ENCODE measurements at places on chromosomes 7 and 10.
A peak's percentile ranks its signal among the peaks of the same experiment; 100 is the strongest.

GRCh38 chr10:24944512-24945255 lies 7.7 kb downstream of the PRTFDC1 start:
- DNase-seq, result no peak

GRCh38 chr7:19754521-19755116 lies 18.8 kb downstream of the TMEM196 start:
- peak; percentile 8 for DNase-seq

GRCh38 chr10:74585231-74586087 lies 240.9 kb upstream of the KAT6B start:
- peak; percentile 15 for DNase-seq

DNA sequence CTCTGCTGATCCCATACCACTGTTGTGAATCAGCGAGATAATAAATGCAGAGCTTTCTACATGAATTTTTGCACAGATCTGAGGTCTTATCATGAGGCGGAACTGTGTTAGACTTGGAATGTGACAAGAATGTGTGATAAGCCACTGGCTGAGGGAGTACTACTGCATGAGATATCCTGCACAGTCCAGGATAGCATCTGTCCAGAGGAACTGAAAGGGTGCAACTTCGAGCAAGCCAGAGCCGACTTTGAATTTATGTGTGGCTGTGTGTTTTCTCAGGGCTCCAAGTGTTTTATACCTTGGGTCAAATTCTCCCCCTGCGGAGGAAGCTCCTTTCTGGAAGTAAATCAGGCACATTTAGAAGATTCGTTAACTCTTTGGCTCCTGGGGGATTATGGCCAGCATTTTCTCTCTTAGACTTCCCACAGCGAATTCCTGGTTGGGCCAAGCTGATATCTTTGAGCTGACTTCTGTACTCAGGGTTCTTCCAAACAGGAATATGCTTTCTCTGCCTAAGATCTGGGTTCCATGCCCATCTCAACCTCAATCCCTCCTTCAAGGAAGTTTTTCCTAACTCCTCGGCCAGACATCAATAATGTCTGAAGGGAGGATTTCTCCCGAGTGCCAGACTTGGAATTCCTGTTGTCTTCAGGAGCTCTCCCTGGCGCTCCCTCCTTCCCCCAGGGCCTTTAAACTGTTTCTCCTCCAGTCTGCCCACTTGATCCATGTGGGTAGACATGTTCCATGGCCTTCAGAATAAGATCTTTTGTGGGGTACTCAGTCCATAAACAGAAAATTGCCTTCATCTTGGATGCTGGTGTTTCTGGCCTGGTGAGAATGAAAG lies 2.5 kb upstream of the MEST start:
- no peak for DNase-seq

DNA sequence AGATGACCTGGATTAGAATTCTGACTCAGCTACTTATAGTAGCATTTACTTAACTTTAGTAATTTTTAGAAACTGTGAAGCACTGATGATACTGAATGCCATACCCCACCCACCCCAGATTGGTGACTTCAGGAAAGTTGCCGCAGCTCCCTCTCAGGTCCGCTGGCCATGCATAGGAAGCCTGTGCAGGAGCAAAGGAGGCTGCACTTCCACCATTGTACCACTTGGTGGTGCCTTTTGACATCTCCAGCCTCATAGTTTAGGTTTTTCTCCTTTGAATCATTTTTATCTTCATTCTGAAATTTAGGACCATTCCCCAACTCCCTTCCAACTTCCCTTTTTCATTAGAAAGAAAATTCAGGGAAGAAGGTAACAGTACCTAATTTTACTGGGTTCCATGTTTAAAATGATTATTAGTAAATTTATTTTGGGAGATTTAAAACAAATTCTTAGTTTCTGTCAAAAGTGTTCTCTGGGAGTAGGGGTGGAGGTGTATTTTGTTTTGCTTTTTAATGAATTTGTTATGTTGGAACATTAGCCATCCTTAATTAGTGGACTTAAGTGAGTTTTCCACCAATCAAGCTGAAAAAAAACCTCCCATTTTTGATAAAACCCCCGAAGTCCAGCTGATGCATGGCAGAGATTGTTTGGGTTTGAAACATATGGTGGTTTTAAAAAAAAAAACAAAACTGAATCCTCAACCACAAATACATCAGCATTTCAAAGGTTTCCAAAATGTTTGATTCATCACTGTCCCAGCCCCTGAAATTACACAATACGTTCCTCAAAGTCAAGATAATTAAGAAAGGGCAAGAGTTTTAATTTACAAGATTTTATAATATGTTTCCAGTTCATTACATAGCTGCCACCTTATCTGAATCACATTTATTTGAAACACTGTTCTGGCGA lies 109.6 kb downstream of the WNT2 start:
- peak; percentile 69 for DNase-seq

- no peak for DNase-seq
Measured at GRCh38 chr10:43260117-43260761, 6.6 kb downstream of the RASGEF1A start.

GRCh38 chr10:26573674-26574073 lies 123.8 kb upstream of the PDSS1 start:
- DNase-seq, result no peak

GRCh38 chr10:15783941-15784636 lies 64.4 kb upstream of the ITGA8 start:
- DNase-seq, result no peak

DNA sequence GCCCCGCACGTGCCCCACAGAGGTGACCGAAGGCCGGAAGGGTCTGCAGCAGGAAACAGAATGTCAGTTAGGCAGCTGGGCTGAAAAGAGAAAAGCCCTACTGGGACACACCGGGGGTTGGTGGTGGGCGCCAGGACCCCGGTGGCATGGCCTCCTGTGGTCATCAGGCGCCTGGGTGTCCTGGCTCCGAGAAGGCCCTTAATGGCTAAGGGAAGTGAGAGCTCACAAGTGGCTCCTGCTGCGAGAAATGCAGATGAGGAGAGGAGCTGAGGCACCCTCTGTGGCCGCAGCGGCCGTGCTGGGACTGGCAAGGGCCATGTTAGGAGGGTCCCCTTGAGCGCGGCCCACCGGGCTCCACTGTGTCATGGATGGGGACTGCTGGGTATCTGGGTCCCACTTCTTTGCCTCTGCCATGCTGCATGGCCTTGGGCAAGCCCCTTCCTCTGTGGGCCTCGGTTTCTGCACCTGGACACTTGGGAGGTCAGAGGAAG lies 79.2 kb upstream of the GNA12 start:
- DNase-seq, result no peak

DNA sequence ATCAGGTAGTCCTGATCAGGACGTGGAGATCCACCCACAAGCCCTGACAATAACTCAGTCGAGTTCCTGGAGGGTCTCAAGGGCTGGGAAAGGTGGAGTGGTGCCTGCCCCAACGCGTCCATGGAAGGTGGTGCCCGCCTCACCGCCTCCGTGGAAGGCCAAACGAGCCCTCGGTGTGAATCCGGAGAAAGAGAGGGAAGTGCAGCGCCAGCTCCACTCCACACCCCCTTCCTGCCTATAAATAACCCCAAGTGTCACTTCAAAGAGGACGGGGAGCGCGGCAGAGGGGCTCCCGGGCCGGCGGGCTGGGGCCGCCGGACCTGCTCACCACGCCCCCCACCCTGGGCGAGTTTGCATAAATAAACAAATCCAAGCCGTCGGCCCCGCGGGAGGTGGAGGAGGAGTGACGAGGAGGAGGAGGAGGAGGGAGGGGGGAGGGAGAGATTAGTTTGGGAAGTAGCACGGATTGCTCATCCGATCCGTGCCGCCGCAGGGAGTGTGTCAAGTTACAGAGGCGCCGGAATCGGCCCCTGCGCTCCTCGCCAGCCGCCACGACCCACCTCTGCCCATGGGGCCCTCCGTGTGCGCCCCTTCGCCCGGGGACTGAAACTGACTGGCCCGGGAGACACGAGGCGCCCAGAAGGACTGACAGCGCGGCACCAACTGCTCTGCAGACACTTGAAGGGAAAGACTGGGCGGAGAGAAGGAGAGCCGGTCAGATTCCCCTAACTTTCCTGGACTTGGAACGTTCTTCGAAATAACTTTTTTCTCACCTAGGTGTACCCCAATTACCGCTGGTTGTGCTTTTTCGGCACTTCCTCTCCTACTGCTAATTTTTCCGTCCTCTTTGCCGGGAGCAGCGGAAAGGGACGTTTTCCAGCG lies at the start of gene COL13A1:
TSS of gene COL13A1 (plus strand) at position 473 of the 882 bp plus-strand sequence. CDS start 518 bp downstream, outside the sequence.
- DNase-seq, result peak; percentile 64

DNA sequence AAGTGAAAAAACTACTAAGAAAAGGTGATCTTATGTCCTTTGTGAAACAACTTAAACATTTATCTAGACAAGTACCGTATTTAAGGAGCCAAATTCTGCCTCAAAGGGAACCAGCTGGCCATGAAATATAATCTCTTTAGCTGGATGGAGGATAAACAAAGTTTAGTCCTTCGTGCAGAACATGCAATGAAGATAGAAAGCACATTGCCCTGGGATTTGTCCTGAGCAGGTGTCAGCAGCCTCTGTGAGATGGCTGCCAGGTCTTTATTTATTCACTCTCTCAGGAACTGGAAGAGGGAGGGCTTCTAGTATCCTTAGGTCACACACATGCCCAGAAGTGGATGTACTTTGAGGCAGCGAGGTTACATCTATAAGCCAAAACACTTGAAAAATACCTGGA lies 57.4 kb upstream of the CASD1 start:
- DNase-seq, result no peak

DNA sequence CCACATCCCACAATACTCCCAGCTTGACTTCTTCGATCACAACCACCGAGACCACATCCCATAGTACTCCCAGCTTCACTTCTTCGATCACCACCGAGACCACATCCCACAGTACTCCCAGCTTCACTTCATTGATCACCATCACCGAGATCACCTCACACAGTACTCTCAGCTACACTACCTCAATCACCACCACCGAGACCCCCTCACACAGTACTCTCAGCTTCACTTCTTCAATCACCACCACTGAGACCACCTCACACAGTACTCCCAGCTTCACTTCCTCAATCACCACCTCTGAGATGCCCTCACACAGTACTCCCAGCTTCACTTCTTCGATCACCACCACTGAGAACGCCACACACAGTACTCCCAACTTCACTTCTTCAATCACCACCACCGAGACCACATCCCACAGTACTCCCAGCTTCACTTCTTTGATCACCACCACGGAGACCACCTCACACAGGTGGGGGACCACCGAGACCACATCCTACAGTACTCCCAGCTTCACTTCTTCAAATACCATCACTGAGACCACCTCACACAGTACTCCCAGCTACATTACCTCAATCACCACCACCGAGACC lies 8.6 kb downstream of the MUC3A start:
- peak; percentile 52 for DNase-seq

DNA sequence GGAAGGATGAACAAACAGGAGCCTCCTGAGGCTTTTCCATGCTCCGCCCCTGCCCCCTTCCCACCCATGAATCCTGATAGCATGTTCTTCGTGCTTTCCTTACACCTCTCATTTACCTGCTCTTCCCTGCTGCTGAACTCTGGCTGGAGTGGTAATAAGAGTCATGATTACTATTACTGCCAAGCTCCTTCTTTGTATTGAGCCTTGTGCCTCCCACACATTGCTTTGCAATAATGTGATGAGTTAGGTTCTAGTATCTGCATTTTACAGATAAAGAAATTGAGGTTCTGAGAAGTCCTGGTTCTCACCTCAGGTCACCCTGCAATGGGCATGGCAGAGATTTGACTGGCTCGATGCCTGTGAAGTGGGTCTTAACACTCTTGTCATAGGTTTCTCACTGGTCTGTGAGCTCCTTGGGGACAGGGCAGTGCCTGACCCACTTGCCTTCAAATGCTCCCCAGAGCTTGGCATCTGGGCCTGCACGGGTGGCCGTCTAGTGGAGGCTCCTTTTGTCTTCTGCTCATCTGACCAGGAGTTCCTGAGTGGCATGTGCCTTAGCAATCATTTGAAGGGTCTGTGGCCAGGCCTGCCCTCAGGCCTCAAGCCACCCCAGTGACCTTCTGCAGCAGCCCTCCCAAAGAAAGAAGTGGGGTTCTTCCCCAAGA lies 309.2 kb upstream of the ZMIZ1 start:
- DNase-seq, result no peak

DNA sequence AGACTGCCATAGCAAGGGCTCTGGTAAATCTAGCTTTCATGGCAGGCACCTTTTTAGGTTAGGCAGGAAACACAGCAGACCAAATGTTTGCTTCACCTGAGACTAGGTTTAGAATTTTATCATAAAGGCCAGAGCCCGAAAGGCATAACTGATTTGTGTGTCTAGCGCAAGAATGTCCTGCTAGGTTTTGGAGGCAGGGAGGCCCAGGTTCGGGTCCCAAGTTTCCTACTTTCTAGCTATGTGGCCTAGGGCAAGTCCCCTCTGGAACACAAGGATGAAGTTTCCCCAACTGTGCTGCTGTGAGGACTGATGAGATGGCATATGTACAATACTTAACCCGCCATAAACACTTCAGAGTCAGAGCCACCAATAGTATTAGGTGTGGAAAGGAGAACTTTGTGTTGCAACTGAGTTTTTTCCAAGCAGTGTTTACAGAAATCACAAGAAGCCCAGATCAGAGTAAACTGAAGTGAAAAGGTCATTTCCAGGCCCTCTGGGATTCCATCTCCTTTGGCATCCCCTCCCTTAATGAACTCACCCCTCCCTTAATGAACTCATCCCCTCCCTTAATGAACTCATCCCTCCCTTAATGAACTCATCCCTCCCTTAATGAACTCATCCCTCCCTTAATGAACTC lies 244.9 kb downstream of the SKAP2 start:
- DNase-seq, result no peak

DNA sequence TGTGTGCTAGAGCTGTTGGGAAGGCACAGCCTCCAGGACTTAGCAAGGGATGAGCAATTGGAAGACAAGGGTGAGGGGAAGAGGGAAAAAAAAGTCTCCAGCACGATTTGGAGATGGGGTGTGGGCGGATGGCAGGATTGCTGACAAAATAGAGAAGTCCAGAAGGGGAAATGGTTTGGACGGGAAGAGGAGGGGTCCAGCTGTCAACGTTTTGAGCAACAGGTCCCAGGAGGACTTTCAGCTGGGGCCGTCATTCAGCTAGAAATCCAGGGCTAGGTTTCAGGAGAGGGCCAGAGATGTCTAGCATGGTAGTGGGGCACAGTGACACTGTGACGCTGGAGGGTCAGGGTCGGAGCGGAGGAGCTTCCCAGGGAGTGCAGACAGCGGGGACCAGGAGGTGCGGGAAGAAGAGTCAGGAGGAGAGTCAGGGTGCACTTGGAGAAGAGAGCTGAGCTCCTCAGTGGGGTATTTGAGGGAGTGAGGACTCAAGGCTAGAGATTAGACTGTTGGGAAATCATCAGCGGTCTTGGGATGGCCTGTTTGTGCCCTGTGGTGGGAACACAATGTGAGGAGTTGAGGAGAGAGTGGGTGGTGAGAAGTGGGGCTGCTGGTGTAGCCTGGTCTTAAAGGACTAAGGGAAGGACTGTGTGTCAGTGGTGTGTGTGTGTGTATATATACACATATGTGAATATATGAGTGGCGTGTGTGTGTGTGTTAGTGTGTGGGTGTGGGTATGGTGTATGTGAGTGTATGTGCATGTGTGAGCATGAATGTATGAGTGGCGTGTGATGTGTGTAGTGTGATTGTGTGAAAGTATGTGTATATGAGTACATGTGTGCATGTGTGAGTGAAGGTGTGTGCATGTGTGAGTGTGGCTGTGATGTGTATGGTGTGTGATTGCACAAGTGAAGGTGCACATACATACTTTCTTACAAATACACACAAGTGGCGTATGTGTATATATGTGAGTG lies 3.8 kb downstream of the ZYX start:
- no peak for DNase-seq

GRCh38 chr7:37488163-37488764 lies 39.6 kb upstream of the ELMO1 start:
- DNase-seq, result no peak

Data from HEK293T (cell line).